ENCODE measurements at places on chromosomes 5 and 9.
A peak's percentile ranks its signal among the peaks of the same experiment; 100 is the strongest.

GRCh38 chr5:170393958-170394357 lies 4.8 kb upstream of the KCNMB1 start:
- H3K27me3 ChIP-seq, result no peaks in the 10 kb centered on the region
- H3K36me3 ChIP-seq, result no peaks in the 10 kb centered on the region
- no peak for DNase-seq
- H3K4me1 ChIP-seq, result peaks cover 8% of the 10 kb centered on the region
- no peak overlapping the region for H3K27ac ChIP-seq

- no peak for DNase-seq
- no peaks in the 10 kb centered on the region for H3K4me1 ChIP-seq
- no peak overlapping the region for H3K27ac ChIP-seq
- H3K36me3 ChIP-seq, result no peaks in the 10 kb centered on the region
- no peak overlapping the region for H3K4me3 ChIP-seq
- H3K27me3 ChIP-seq, result no peaks in the 10 kb centered on the region
Measured at GRCh38 chr9:80550181-80550580, 978.4 kb downstream of the TLE4 start.

GRCh38 chr5:58454025-58454424 lies 5.9 kb downstream of the PLK2 start:
- H3K27me3 ChIP-seq, result no peaks in the 10 kb centered on the region
- H3K4me3 ChIP-seq, result no peak overlapping the region
- H3K36me3 ChIP-seq, result peaks cover 26% of the 10 kb centered on the region
- H3K4me1 ChIP-seq, result peaks cover 7% of the 10 kb centered on the region

DNA sequence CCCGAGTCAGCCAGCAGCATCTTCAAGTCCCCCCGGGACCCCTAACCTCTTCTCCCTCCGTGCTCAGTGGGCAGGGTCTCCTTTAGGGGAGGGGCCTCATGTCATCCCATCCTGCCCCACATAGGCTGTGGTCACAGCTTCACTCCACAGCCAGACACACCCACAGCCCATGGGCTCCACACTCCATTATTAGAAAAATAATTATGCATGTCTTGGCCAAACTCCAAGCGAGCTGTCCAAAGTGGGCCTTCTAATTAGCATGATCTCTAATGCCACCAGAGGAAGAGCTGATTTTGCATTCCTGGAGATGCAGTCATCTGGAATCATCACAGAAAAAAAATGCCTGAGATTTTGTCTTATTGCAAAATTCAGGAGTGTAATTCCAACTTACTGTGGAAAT lies 418.2 kb downstream of the IRX2 start:
- H3K27ac ChIP-seq, result no peak overlapping the region
- H3K4me1 ChIP-seq, result no peaks in the 10 kb centered on the region
- H3K4me3 ChIP-seq, result no peak overlapping the region
- H3K36me3 ChIP-seq, result no peaks in the 10 kb centered on the region
- peak; percentile 8 for DNase-seq
- H3K27me3 ChIP-seq, result no peaks in the 10 kb centered on the region

DNA sequence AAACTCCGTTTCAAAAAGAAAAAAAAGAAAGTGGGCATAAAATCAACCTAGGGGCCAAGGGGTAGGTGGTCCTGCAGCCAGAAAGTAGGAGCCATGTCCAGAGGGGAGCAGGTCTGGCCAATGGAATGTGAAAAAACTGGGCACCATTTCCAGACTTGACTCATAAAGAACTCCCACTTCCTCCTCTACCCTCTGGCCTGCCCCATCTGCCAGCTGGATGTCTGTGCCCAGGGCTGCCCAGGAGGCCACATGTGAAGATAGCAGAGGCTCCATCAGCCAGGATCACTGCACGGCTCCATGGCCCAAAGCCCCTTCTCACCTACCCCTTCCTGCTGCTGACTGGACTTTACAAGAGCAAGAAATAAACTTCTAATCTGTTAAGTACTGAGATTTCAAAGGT lies 42.1 kb upstream of the EEIG1 start:
- peak; percentile 9 for DNase-seq
- peaks cover 4% of the 10 kb centered on the region for H3K4me1 ChIP-seq
- no peak overlapping the region for H3K27ac ChIP-seq
- H3K27me3 ChIP-seq, result no peaks in the 10 kb centered on the region
- H3K4me3 ChIP-seq, result no peak overlapping the region

DNA sequence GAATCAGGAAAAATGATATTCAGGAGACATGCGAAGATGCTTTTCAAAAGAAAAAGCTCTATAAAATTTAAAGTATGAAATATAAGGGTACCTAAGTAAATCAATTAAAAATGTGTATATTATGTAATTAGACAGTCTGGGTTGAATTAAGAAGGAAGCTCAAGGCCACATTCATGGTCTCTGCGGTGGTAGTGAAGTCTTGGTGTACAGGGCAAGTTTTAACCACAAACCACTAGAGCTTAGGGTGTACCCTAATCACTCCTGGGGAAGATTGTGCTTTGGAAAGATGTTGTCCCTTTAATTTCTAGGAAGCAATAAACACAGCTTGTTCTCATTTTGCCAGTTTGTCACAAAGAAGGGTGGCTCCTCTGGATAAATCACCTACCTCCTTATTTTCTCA lies 287.2 kb upstream of the ZNF608 start:
- H3K36me3 ChIP-seq, result no peaks in the 10 kb centered on the region
- no peaks in the 10 kb centered on the region for H3K27me3 ChIP-seq
- no peak overlapping the region for H3K4me3 ChIP-seq
- no peak overlapping the region for H3K27ac ChIP-seq

DNA sequence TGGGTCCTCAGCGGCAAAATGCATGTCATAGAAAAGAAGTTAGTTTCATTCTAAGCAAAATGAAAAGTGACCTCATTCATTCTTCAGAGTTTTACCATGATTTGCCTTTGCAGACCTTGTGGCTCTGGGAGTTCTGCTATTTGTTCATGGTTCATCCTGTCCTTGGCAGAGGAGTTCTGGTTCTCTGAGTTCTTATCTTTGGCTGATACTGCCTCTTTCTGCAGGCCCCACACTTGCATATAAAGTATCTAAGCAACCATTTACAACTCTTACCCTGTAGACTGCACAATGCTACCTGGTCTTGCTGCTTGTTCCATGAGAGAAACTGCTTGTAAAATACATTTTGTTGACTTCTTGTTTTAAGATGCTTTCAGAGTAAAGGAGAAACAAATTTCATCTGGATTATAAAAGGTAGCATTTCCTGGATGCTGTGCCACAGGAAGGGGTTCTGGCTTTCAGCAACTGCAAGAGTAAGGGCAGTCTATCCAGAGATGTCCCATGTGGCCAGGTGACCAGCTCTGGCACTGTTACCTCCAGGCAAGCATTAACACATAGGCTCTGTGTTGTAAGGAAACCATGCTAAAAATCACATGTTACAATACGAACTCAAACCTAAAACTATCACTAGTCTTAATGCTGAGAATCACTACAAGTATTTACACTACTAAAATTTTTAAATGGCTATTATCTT lies 513.2 kb downstream of the SPOCK1 start:
- no peak overlapping the region for H3K27ac ChIP-seq
- no peaks in the 10 kb centered on the region for H3K27me3 ChIP-seq
- no peaks in the 10 kb centered on the region for H3K36me3 ChIP-seq
- H3K4me3 ChIP-seq, result no peak overlapping the region

- H3K27ac ChIP-seq, result no peak overlapping the region
- H3K27me3 ChIP-seq, result no peaks in the 10 kb centered on the region
- H3K36me3 ChIP-seq, result no peaks in the 10 kb centered on the region
Measured at GRCh38 chr9:131884222-131884621, 144.3 kb upstream of the RAPGEF1 start.

- peak overlapping the region; percentile 33 for H3K4me3 ChIP-seq
- H3K36me3 ChIP-seq, result no peaks in the 10 kb centered on the region
- no peak for DNase-seq
Measured at GRCh38 chr5:74380193-74380592, 260.3 kb downstream of the ENC1 start.

DNA sequence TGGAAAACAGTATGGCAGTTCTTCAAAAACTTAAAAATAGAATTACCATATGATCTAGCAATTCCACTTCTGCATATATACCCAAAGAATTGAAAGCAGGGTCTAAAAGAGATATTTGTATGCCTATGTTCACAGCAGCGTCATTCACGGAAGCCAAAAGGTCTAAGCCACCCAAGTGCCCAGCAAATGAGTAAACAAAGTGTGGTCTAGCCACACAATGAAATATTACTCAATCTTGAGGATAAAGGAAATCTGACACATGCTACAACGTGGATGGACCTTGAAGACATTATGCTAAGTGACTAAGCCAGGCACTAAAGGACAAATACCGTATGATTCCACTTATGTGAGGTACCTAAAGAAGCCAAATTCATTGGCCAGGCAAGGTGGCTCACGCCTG lies 11.1 kb upstream of the MED27 start:
- no peaks in the 10 kb centered on the region for H3K4me1 ChIP-seq
- no peaks in the 10 kb centered on the region for H3K27me3 ChIP-seq
- no peak for DNase-seq
- H3K4me3 ChIP-seq, result no peak overlapping the region

DNA sequence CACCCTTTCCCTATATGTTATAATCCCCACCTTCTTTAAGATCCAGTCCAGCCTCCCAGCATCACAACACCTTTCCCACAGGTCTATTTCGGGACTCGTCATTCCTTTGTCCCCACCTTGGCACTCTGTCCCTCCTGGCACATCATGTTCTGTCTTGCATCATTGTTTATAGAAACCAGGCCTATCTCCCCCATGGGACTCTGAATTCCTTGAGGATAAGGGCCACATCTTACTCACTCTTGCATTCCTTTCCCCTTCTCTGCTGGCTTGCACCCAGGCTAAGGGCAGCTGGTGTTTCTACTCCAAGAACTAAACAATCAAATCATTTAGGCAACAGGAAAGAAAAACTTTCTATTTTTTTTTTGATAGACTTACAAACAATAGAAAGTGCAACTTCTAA lies 205.7 kb downstream of the AGTPBP1 start:
- no peaks in the 10 kb centered on the region for H3K27me3 ChIP-seq
- no peak overlapping the region for H3K4me3 ChIP-seq
- DNase-seq, result peak; percentile 90
- H3K36me3 ChIP-seq, result no peaks in the 10 kb centered on the region

DNA sequence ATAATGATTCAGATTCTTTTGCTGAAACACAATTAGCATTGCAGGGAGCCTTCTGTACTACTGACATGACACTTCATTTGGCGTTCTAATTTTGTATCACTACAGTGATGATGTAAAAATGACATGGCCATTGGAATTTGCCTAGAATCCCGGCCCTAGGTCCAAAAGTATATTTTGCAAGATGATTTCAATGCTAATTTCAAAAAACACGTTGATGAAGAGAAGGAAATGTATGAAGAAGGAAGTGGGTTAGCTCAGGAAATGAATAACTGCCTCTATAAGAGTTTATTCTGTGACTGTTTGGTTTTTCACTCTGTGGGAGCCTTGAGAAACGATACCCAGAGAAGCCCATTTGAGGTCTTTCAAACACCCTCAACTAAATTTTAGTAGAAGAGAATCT lies 59.3 kb downstream of the OSTF1 start:
- H3K27me3 ChIP-seq, result no peaks in the 10 kb centered on the region
- no peak overlapping the region for H3K4me3 ChIP-seq
- H3K4me1 ChIP-seq, result peaks cover 15% of the 10 kb centered on the region
- peaks cover 15% of the 10 kb centered on the region for H3K36me3 ChIP-seq
- H3K27ac ChIP-seq, result peak overlapping the region; percentile 74

DNA sequence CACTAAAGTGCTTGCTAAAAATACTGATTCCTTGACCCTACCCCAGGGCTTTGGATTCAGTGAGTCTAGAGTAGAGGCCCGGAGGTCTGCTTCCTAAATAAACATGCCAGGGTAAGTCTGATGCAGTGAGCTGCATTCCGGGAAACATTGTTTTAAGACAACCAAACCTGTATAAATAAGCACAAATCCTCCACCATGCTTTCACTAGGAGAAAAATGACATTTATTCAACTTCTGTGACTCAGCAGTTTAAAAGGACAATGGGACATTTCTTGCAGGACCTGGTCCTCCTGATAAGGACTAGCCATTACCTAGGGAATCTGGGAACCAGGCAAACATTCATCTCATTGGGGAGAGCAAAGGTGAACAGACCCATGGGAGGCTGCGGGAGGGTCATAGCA lies 335.3 kb downstream of the MLLT3 start:
- H3K4me1 ChIP-seq, result no peaks in the 10 kb centered on the region
- H3K27me3 ChIP-seq, result no peaks in the 10 kb centered on the region
- no peak overlapping the region for H3K27ac ChIP-seq
- no peak overlapping the region for H3K4me3 ChIP-seq
- H3K36me3 ChIP-seq, result no peaks in the 10 kb centered on the region
- no peak for DNase-seq

GRCh38 chr9:69317894-69318293 lies 7.1 kb upstream of the ENTREP1 start:
- no peaks in the 10 kb centered on the region for H3K36me3 ChIP-seq
- no peaks in the 10 kb centered on the region for H3K27me3 ChIP-seq
- H3K27ac ChIP-seq, result no peak overlapping the region
- no peak overlapping the region for H3K4me3 ChIP-seq

DNA sequence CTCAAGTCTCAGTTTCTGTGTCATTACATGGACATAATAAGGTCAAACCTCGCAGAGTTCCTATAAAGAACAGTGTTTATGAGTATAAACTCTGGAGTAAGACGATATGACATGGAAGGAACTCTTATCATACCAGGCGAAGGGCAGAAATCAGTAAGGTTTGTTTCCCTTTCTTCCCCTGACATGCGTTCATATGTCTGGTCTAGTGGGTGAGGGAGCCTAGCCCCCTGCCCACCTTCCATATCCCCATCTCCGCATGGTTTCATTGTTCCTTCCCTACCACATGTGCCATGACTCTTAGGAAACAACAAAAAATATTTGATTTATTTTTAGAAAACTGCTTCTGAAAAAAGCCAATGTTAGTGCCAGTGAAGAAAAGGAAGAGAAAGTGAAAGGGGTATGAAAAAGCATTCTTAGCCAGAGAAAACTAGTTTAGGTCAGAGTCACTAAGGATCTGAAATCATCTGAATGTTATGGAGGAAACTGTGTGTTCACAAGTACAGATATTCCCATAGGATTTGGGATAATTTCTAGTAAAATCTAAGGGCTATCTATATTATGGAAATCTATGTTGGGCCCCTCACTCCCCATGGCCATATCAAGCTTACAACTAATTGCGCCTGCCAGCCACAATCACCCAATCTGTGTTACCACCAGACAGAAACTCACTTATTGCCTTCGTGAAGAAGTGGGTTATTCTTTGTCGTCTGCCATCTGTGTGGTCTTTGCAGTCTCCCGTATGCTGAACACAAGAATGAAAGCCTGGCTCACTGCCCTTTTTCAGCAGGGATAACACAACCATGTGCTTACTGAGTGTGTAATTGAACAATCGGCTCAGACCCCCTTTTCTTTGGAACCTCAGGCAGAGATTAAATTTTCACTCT lies 19.9 kb upstream of the HMHB1 start:
- no peak overlapping the region for H3K27ac ChIP-seq
- no peak overlapping the region for H3K4me3 ChIP-seq
- DNase-seq, result no peak
- H3K36me3 ChIP-seq, result no peaks in the 10 kb centered on the region

DNA sequence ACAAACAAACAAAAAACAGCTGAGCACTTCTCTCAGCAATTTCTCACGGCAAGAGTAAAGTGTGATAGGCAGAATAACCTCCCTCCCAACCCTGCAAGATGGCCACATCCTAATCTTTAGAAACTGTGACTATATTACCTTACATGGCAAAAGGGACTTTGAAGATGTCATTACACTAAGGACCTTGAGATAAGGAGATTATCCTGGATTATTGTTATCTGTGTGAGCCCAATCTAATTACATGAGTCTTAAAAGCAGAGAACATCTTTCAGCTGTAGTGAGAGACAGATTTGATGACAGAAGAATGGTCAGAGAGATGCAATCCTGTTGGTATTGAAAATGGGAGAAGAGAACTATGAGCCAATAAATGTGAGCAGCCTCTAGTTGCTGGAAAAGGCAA lies 347.9 kb downstream of the CDH9 start:
- no peak overlapping the region for H3K4me3 ChIP-seq
- no peaks in the 10 kb centered on the region for H3K27me3 ChIP-seq
- no peaks in the 10 kb centered on the region for H3K4me1 ChIP-seq
- H3K36me3 ChIP-seq, result no peaks in the 10 kb centered on the region

- H3K27me3 ChIP-seq, result no peaks in the 10 kb centered on the region
- no peak overlapping the region for H3K4me3 ChIP-seq
- H3K27ac ChIP-seq, result no peak overlapping the region
- H3K36me3 ChIP-seq, result no peaks in the 10 kb centered on the region
Measured at GRCh38 chr9:38311382-38312270, 80.9 kb upstream of the ALDH1B1 start.
